ENCODE measurements at places on chromosomes 2 and 18.

DNA sequence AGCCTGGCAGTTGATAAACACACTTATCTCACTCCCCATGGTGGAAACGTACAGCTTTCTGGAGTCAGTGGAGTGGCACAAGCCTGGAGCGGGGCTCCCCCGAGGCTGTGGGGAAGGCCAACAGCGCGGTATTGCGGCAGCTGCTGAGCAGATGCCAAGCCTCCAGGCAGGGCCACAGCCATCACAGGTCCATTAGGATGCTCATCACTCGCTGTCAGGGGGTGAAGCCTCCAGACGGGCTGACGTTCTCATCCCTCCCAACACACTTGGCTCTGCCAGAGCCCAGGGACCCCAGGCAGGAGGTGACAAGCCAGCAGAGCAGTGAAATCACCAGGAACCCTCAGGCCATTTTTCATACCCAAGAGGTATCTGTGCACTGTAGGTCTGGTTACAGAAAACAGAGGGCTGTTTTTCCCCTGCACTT is 529.2 kb upstream of the KLHL29 start:
- DNase-seq: no peak

GRCh38 chr2:142983174-142983573 is 105.7 kb downstream of the KYNU start:
- DNase-seq: no peak

DNA sequence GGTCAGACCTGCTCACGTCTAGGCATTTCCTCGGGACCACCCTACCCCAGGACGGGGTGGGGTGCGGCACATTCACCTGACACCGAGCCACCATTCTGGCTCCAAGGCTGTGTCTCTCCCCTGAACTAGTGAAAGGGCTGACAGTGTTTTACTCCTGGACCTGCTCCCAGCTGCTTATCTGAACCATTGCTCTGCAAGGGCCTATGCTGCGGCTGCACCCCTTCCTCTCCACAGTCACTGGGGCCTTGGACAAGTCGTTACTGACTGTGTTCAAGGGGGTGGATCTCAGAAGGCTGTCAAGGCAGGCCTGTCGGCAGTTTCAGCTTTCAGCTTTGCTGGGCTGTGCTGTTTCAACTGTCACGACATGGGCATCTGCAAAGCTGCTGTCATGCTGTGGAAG is 11.7 kb downstream of the CREG2 start:
- no peak for DNase-seq

- no peak for DNase-seq
These were observed 1.7 kb upstream of the AQP12A start for GRCh38 chr2:240689975-240690374.

DNA sequence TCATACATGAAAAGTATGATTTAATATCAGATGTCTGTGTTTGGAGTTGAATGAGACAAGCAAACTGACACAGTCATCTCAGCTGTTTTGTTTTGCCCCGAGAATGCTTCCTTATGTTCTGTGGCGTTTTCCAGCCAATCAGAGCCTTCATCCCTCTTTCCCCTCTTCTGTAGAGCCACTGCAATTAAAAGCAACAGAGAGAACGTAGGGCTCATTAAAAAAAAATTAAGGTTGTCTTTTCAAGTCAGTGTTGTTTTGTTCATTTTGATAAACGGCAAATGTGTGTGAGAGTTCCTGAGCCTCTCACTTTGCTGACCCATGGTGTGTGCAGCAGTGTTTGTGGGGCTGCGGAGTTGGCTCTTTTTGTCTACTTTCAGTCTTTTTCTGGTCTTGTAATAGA is 216.0 kb downstream of the FHOD3 start:
- no peak for DNase-seq

GRCh38 chr2:144596073-144596871 is 76.4 kb upstream of the ZEB2 start:
- DNase-seq: no peak

GRCh38 chr2:3465328-3465727 is 54.0 kb downstream of the ADI1 start:
- no peak for DNase-seq

DNA sequence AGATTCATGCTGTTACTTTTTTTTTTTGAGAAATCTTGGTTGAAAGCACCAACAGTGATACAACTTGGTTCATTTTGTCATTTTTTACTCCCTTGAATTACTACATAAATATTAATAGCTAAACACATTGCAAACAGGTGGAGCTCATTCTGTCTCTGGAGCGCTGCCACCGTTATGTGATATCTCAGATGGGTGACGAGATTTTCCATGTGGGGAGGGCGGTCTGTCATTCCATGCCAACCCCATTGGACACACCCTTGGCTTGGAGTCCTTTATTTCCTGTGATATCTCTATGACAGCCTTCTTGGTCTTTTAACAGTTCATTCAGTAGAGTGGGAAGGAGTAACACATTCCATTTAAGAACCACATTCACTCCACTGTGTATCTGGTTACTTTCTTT is 794.8 kb downstream of the SATB2 start:
- no peak for DNase-seq
